Naive thymus-derived CD8-positive, alpha-beta T cell (primary cell): ENCODE measurements at places on chromosomes 1 and 21. TPM values are rescaled to one million over a fixed set of nuclear protein-coding genes. Genes with fewer than 3 reads are reported as not detected.

Gene TRNP1
- total RNA-seq = not detected

Gene PFDN2
- total RNA-seq = 37.9 TPM

Gene ANKRD35
- total RNA-seq = not detected

Gene WNT9A
- not detected for total RNA-seq

Gene LAX1
- 28.0 TPM for total RNA-seq

Gene MYOM3
- total RNA-seq = not detected

DNA sequence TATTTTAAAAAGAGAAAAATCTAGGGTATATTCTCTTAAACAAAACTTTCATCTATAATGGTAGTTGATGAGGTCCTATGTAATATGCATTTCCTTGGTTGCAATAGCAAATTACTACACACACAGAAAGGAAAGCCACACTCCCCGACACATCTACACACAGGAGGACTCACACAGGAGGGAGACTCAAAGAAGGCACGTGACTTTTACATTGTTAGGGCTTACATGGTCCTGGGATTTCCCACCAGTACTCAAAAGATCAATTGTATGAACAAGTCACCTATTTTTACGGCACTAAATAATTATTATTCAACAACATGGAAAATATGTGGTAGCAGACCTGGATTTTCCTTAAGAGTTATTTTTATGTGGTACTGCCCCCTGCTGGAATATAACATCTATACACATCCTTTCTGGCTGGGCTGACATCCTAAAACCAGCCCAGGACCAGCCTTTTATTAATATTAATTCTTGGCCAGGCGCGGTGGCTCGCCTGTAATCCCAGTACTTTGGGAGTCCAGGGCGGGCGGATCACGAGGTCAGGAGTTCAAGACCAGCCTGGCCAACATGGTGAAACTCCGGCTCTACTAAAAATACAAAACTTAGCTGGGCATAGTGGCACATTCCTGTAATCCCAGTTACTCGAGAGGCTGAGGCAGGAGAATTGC lies 33.9 kb upstream of the LGALS8 start:
- peaks cover 24% of the 10 kb centered on the region for H3K27me3 ChIP-seq
- H3K27ac ChIP-seq = no peak overlapping the region
- peaks cover 11% of the 10 kb centered on the region for H3K4me1 ChIP-seq
- no peaks in the 10 kb centered on the region for H3K36me3 ChIP-seq
- H3K4me3 ChIP-seq = no peak overlapping the region
- peak; percentile 50 for DNase-seq

DNA sequence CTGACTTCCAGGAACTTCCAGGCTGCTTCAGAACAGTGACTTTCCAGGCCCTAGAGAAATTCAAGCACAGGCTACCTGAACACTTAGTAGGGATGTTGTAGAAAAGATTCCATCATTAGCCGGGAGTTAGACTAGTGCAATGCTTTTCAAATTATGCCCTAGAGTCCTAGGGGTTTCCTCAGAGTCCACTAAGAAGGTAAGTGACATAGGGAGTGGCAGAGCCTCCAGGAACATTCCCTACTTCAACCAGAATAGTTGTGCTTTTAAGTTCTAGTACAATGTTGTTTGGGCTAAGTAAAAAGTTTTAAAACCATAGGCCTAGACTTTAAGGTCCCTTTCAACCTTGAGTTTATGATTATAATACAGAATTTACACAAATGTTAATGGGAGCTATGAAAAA lies 9.1 kb upstream of the GOLPH3L start:
- no peaks in the 10 kb centered on the region for H3K4me1 ChIP-seq
- no peak overlapping the region for H3K27ac ChIP-seq
- no peak overlapping the region for H3K4me3 ChIP-seq
- no peaks in the 10 kb centered on the region for H3K27me3 ChIP-seq
- DNase-seq = no peak
- no peaks in the 10 kb centered on the region for H3K36me3 ChIP-seq

DNA sequence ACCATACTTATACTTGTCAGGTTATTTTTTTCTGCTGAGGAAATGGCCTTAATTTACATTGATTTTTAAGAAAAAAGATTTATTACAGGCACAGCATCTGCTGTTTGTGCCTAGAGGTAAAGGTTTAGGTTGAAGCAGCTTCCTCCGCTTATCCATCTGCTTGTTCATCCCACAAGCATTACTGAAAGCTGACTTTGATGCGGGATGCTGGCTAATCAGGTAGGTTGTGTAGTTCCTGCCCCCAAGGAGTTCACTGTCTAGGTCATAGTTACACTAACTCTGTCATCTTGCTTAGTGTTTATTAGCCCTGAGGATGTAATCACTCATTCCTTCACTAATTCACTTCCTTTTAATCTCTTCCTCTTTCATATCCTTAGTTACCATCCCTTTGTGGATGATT lies 377.7 kb upstream of the KAZN start:
- no peak overlapping the region for H3K4me3 ChIP-seq
- H3K27me3 ChIP-seq = peaks cover 19% of the 10 kb centered on the region
- no peak overlapping the region for H3K27ac ChIP-seq

GRCh38 chr1:204348722-204349121 lies 11.0 kb downstream of the PLEKHA6 start:
- peaks cover 6% of the 10 kb centered on the region for H3K27me3 ChIP-seq
- no peak overlapping the region for H3K4me3 ChIP-seq
- no peak for DNase-seq
- no peaks in the 10 kb centered on the region for H3K4me1 ChIP-seq
- H3K36me3 ChIP-seq = no peaks in the 10 kb centered on the region

GRCh38 chr1:246117066-246117791 lies 389.9 kb downstream of the SMYD3 start:
- peak overlapping the region; percentile 73 for H3K27ac ChIP-seq
- peaks cover 13% of the 10 kb centered on the region for H3K4me1 ChIP-seq
- peak overlapping the region; percentile 36 for H3K4me3 ChIP-seq
- no peaks in the 10 kb centered on the region for H3K36me3 ChIP-seq
- peak; percentile 61 for DNase-seq
- no peaks in the 10 kb centered on the region for H3K27me3 ChIP-seq

DNA sequence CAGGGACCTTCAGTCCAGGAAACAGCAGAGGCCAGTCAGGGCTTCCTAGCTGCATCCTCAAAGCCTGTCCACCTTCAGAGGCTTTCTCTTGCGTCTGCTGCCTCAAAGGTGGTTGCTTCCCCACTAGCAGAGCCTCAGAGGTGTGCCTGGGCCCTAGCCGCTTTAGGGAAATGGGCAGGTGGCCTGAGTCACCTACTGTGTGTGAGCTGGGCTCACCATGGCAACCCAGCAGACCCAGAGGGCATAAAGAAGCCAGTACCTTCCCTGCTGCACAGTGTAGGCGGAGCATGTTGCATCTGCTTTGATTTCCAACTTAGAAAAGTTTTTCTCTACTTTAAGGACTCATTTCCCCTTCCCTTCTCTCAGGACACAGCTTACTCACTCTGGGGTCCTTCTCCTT lies 12.5 kb downstream of the SLC9A1 start:
- no peaks in the 10 kb centered on the region for H3K27me3 ChIP-seq

GRCh38 chr1:159646687-159647086 lies 59.1 kb downstream of the APCS start:
- DNase-seq = no peak
- H3K27me3 ChIP-seq = peaks cover 15% of the 10 kb centered on the region
- H3K36me3 ChIP-seq = no peaks in the 10 kb centered on the region
- no peaks in the 10 kb centered on the region for H3K4me1 ChIP-seq
- no peak overlapping the region for H3K27ac ChIP-seq
